Cardiac septum (tissue), 1 donor: ENCODE measurements at places on chromosomes 1 and 21. TPM values are rescaled to one million over a fixed set of nuclear protein-coding genes. Genes with fewer than 3 reads are reported as not detected.
A peak's percentile ranks its signal among the peaks of the same experiment; 100 is the strongest.

DNA sequence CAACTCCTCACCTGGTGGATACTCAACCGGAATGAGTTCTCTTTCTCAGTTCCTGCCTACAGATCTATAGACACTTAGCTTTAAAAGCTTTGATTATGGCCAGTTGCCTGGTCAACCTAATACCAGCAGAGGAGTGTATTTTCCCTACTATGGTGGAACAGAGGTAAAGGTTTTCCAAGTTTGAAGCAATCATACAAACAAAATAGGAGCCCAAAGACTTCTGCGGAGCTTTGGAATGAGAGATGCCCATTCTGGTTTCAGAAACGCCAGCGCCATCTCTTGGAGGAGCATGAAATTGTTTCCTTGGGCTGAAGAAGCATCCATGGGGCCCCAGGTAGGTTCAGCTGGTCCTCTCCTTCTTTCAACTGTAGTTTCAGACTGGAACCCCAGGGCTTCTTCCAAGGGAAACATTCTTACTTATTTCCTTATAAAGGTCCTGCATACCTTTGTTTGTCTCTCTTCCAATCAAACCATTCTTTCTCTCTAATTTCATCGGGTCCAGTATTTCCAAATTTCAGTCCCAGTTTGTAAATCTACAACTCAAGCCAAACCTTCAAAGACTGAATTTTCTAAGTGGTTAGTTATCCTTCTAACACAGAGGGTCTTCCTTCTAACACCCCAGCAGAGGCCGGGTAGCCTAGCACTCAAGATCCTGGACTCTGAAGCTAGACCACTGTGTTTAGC is 95.9 kb downstream of the KCNJ15 start:
- DNase-seq = peak; percentile 87

DNA sequence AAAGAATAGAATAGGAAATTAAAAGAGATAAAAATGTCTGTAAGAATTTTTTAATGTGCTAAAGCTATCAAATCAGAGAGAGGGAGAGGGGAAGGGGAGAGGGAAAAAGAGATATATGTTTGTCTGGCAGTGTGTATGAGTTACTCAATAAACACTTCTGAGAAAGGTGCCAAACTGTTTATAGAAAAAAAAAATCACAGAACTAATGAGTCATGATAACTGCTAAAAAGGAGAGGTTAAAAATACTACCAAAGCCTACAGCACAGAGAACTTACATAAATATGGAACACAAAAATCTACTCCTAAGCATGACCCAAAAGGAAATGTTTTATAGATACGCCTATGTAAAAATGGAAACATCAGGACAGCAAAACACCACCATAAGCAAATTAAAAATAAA is 45.4 kb downstream of the SELENOF start:
- DNase-seq = no peak

GRCh38 chr1:193569983-193570269 is 383.5 kb upstream of the B3GALT2 start:
- DNase-seq = no peak

- no peak for DNase-seq
These were observed 317.0 kb downstream of the USP25 start for GRCh38 chr21:16046656-16047330.

DNA sequence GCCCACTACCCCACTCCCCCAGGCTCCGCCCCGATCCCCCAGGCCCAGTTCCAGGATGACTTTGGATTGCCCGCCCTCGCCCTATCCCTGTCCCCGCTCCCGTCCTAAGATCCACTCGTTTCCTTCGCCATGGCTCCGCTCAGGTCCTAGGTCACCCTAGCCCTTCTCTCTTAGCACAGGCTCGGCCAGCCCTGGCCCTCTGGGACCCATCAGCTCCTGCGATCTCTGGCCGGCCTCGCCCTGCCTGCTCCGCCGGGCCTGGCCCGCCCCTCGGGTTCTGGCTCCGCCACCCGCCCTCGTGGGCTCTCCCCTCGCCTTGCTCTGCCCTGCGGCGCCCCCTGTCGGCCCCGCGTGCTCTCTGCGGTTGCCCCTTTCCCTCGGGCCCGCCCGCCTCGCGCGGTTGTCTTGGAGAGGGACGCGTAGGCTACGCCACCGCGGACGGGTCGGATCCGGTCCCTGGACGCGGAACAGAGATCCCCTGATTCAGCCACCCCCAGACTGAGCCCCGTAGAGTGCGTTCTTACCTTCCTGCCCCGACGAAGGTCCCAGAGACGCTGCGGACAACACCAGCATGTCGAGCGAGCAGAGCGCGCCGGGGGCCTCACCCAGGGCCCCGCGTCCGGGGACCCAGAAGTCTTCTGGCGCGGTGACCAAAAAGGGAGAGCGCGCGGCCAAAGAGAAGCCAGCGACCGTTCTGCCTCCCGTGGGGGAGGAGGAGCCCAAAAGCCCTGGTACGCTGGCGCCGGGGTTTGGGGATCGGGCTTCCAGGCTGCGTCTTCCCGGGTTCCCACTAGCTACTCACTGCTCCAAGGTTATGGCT is at the start of gene LRRC71:
Gene LRRC71, plus strand, starts transcription at position 400 of the 820 bp plus-strand sequence. Its CDS starts 172 bp downstream, at position 572.
- peak; percentile 86 for DNase-seq

DNA sequence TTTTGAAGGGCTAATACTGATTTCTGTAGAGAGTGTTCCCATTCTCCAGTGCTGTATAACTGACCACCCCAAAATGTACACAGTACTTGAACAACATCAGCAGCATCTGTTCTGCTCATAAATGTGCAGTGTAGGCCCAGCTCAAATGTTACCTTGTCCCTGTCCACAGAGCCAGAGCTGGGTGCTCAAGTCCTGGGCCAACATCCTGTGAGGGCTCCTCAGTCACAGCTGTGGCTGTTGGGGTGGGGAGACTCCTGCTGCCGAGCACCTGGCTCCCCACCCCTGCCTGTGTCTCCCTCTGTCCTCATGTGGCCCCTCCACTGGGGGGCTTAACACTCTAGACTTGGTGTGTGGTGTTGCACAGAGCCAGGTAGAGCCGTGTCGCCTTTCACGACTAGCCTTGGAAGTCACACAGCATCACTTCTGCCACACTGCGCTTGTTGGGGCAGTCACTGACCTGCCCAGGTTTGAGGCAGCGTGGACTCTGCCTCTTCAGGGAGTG is 30.5 kb downstream of the DIP2A start:
- DNase-seq = no peak

DNA sequence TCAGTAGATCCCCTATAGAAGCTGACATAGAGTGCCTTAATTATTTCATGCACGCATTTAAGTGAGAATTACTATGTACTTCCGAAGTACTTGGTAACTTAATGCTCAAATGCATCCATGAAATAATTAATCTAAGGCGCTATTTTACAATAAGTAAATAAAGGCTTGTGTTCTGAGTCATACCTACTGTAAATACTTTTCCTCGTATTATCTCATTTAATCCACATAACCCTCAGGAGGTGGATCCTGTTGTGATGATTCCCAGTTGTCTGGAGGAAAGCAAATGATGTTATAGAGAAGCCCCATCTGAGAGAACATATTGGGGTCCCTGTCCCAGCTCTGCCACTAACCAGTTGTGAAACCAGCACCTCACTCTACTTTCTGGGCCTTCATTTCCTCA is 16.4 kb downstream of the SUSD4 start:
- no peak for DNase-seq

GRCh38 chr1:14699620-14700019 is 101.1 kb downstream of the KAZN start:
- DNase-seq = no peak

DNA sequence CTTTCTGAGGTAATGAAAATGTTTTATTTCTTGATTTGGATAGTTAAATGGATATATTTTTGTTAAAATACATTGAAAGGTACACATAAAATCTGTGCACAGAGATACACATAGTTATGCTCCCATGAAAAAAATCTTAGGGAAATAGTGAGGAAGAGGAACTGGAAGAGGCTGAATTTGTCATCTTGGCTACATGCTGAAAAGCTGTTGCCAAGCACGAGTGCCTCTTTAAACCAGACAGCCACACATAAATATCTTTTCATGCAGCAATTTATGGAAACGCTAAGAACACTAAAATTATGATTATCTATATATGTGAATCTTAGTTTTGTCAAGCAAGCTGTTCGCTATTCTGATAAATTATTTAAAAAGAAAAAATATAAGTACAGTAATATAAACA is 12.8 kb upstream of the ADAR start:
- DNase-seq = no peak

CFAP141 gene
- total RNA-seq = not detected

RNPC3 gene
- 26.2 TPM for total RNA-seq
